ENCODE measurements at places on chromosomes 6 and 20.

DNA sequence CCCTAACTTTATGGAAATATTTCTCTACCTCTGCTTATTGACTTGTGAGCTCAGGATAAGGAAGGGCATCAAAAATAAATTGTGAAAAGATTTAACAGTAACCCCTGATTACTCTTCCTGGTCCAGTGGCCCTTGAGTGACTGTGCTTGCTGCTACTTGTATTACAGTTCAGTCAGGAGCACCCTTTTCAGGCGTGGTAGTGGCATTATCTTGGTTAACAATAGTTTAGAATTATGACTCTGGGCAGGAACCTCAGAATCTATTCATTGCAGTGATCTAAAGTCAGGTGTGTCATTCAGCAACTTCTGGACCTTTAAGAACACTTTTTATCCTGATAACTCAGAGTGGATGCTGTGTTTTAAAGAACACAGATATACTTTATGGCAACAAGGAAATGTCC, 43.4 kb downstream of the FAM135A start:
- H3K4me1 ChIP-seq: no peaks in the 10 kb centered on the region
- peaks cover 28% of the 10 kb centered on the region for H3K36me3 ChIP-seq
- no peak overlapping the region for H3K4me3 ChIP-seq
- no peak for DNase-seq

- H3K36me3 ChIP-seq: peaks cover 18% of the 10 kb centered on the region
- H3K27ac ChIP-seq: peak overlapping the region; percentile 79
- peaks cover 61% of the 10 kb centered on the region for H3K4me1 ChIP-seq
These were observed 2.4 kb downstream of the DYNLT1 start for GRCh38 chr6:158642097-158642601.

DNA sequence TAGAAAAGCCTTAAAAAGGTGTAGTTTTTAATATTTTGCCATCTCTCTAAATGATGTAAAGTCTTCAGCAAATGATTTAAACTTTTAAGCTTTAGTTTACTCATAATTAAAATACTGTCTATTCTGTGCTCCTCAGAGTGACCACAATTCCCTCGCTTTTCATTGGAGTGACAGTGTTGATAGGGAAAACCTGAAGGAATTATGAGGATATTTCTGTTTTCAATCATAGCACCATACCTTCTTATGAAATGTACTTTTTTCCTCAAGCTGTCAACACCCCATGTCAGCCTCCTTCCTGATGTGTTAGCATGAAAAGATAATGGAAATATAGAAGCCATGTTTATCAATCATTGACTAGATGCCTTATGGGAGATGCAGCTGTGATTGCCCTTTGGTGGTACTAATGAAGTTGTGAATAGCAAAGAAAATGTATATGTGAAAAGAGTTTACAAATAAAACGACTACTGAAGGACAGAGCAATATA, 145.4 kb upstream of the EYS start:
- no peak overlapping the region for H3K27ac ChIP-seq
- DNase-seq: no peak
- H3K27me3 ChIP-seq: no peaks in the 10 kb centered on the region
- H3K4me3 ChIP-seq: no peak overlapping the region
- no peaks in the 10 kb centered on the region for H3K36me3 ChIP-seq

- H3K27me3 ChIP-seq: no peaks in the 10 kb centered on the region
- H3K4me1 ChIP-seq: peaks cover 14% of the 10 kb centered on the region
- no peaks in the 10 kb centered on the region for H3K36me3 ChIP-seq
- no peak overlapping the region for H3K4me3 ChIP-seq
These were observed 27.4 kb upstream of the BMP5 start for GRCh38 chr6:55902796-55903195.

DNA sequence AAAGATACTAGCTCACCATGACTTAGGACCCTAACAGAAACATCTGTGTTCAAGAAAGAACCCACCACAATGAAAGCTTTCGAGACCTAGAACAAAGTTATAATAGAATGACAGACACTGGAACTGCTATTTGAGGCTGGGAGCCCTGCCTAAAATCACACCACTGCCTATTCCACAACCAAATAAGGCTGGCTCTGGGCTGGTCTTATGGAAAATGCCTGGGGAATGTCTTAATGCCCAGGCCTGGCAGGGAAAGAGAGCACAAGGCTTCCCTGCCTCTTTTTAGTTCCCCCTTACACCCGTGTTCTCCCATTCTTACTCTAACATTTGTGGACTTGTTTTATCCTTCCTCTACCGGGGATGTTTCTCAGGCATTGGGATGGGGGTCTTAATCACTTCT, 5.6 kb upstream of the METTL24 start:
- no peak overlapping the region for H3K4me3 ChIP-seq
- no peaks in the 10 kb centered on the region for H3K27me3 ChIP-seq
- DNase-seq: no peak
- H3K4me1 ChIP-seq: peaks cover 62% of the 10 kb centered on the region

- H3K27me3 ChIP-seq: no peaks in the 10 kb centered on the region
- peaks cover 59% of the 10 kb centered on the region for H3K36me3 ChIP-seq
- no peak overlapping the region for H3K27ac ChIP-seq
- H3K4me3 ChIP-seq: no peak overlapping the region
These were observed 47.2 kb downstream of the CDK19 start for GRCh38 chr6:110768057-110768456.
